ENCODE measurements at places on chromosomes 5 and 9.

GRCh38 chr9:83526211-83526610, 12.0 kb downstream of the FRMD3 start:
- no peak for DNase-seq

GRCh38 chr5:65296067-65296466, 185.7 kb downstream of the ADAMTS6 start:
- no peak for DNase-seq

GRCh38 chr5:96243862-96244261, 189.2 kb downstream of the PCSK1 start:
- DNase-seq = no peak

DNA sequence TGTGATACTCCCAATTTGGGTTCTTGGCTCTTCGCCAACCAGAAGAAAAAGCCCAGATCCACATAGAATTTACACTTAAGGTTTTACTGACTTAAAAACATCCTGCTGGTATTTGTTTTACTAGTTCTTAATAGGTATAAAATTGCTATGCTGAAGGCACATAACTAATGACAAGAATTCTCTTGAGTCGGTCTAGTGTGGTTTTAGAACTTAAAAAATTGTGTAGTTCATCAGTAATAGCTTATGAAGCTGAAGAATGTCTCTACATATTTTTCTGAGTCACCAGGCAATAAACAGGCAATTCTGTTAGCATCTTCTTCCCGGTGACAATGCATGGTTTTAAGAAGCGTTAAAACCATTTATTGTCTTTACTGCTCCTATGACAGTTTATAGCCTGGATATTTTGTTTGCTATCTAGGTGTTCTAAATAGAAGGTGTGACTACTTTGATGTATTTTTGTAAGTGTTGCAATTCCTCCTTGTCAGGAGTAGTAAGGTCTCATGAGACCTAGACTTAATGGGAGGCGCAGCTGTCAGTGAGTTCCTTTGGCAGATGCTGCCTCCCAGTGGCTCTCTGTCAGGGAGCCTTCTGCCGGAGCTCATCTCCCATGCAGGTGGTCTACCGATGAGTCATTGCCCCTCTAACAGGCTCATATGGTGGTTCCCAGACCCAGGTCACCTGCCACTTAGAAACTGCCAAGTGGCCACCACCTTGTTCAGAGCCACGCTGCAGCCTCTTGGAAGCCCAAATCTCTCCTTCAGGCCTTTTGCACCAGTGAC, 173.8 kb downstream of the MAST4 start:
- peak; percentile 18 for DNase-seq

DNA sequence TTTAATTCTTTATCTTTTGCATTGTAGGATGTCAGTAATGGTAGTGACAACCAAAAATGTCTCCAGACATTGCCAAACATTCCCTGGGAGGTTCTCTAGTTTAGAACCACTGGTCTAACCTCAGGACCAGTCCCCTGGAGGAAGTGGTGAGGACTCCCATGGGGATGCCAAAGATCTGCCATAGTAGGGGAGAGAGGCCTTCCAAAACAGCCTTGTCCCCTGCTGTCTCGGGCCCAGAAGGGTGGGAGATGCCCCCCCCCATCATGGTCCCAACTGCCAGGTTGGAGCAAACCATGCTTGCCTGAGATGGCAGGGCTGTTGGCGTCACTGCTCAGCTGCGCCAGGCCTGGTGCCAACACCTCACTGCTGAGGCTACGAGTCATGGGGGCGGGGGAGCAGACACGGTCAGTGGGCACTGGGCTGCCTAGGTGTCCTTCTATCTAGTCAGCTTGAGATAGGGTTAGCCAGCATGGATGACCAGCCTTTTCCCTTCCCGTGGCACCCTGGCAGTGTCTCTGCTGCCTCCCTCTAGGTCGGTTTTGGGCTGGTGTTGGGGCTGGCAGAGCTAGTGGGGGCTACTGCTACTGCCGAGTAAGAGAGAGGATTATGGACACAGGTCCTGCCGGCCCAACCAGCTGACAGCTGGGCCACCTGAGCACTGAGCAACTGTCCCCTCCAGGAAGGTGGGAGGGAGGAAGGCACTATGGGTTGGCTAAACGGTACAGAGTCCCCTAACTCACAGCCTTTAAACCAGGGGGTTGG, 8.3 kb upstream of the CXXC5 start:
- no peak for DNase-seq

DNA sequence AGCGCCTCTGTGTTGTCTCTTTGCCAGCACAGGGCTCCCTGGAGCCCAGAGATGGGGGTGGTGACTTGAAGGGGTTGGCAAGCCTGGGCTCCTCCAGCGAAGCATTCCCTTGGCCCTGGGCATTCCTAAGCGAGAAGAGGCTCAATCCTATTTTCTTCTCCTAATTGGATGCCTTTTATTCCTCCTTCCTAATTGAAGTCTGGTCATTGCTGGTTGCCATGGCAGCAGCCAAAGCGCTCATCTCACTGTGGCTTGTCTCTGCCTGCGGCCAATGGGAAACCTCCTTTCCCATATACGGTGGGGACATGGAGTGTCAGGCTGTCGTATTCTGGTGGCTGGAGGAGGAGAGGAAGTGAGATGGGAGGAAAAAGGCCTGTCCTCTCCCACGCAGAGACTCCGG, 52.3 kb upstream of the RARS1 start:
- DNase-seq = no peak

DNA sequence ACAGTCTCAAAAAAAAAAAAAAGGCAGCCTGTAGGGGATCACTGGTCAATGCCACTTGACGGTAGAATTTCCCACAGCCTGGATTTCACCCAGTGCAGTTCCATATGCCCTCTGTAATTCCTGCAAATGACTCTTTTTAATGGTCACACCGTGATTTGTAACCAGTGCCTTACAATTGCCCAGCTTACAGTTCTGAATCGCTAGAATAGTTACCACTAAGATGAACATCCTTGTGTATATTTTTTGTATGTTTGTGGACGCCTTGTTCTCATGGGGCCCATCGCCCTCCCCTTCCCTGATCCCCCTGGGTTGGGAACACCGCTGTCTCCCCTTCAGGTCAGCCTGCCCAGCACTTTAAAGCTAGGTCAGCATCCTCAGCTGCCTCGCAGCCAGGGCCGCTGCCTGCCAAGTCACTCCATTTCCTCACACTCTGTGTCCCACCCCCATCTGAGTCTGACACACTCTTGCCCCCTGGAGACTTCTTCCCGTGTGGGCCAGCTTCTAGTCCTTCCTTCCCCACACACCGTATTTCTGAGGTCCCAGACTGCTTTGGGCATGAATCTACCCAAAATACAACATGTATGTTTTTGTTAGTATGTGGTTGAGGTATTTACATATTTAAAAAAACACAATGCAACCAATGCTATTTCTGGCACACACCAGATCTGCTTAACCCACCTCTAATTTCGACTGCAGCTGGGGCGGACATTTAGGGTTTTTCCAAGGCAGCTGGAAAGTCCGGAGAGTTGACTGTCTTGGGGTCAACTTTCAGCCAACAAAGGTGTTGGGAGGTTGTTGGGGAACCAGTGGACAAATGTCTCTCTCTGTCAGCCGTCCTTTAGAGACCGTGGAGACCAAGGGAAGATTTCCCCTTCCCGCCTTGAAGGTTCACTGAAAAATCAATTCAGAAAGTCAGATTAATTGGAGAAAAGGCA, 120.5 kb upstream of the NEK6 start:
- DNase-seq = no peak

DNA sequence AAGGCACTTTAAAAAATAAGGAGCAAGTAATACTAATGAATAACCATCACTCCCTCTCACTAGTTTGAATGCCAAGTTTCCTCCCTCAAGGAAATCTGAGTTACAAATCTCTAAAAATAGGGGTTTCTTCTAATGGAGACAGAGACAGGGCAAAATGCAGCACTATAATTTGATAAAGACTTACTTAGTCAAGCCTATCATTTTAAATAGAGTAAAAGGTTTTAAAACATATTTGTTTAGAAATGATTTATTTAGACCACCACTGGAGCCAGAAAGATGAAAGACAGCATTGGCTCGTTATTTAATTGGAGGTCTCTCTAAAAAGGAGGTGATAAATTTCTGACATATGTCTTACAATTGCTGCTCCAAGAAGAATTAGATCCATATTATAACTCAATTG, 228.7 kb downstream of the TLE1 start:
- no peak for DNase-seq

GRCh38 chr5:157930710-157931109, 71.8 kb upstream of the CLINT1 start:
- no peak for DNase-seq

DNA sequence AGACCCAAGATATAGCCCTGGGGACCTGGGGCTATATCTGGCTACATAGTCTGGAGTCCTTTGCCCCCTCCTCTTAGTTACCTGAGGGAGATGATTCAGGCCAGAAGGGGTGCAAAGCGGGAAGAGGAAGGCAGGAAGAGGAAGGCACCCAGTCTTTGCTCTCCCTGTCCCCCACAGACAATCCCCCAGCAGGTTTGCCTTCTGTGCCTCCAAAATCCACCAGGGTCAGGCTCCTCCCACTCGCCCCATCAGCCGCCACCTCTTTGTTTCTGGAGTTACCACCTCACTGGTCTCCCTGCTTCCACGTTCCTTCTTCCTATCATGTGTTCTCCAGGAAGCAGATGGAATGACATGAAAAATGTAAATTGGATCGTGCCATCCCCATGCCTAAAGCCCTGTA, 31.2 kb upstream of the FABP6 start:
- DNase-seq = no peak
